ENCODE measurements at places on chromosomes 5 and 9.

- no peak for DNase-seq
Measured at GRCh38 chr5:146919304-146919703, 40.7 kb upstream of the PPP2R2B start.

GRCh38 chr9:133499132-133499891, 20.4 kb upstream of the SLC2A6 start:
- no peak for DNase-seq

GRCh38 chr5:72651779-72652178, 144.6 kb upstream of the ZNF366 start:
- no peak for DNase-seq

DNA sequence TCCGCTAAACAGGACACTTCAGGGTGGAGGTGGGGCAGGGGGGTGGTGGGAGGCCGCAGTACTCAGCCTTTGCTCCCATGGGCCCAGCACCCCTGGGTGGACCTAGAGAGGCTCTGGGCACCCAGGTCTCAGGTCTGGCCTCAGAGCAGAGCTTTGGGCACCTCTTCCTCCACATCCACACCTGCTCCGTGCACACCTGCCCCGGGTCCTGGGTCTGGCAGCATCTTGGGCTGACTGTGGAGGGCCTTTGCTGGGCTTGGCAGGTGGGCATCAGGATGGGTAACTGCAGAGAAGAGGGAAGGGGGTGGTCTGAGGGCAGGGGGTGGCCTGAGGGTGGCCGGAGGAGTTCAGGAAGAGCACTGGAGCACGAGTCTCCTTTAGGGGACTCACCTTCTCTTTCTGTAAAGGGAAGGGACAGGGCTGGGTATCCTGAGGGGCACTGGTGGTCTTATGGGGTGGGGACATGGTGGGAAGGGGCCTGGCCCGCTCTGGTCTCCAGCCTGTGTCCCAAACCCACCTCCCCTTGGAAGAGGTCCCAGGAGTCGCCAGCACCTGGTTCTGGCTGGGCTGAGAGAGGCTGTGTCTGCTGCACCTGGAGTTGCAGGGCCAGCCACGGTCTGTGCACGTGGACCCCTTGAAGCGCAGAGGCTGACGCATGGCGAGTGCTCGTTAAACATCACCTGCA, 106.7 kb upstream of the IER5L start:
- no peak for DNase-seq

DNA sequence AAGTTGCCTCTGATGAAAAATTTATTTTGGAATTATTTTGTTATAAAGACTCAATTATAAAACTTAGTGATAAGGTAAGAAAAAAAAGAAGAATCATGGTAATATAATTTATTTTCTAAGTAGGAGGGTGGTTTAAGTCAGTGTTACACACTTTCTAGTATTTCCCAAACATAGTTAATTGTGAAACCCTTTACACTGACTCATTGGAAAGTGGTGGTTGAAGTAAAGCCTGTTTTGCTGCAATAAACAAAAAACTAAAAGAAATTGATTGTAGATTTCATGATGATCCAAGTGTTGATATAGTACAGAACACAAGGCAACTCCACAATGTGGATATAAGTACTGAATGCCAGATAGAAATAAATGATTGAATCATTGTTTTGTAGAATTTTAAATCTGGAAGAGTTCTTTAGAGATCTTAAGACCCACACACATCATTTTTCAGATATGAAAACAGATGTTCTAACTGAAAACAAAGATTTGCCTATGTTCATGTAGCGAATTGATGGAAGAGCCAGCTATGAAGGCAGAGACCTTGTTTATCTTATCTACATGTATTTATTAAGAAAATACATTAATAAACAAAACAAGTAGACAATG, 539.8 kb downstream of the PRELID2 start:
- DNase-seq = no peak

DNA sequence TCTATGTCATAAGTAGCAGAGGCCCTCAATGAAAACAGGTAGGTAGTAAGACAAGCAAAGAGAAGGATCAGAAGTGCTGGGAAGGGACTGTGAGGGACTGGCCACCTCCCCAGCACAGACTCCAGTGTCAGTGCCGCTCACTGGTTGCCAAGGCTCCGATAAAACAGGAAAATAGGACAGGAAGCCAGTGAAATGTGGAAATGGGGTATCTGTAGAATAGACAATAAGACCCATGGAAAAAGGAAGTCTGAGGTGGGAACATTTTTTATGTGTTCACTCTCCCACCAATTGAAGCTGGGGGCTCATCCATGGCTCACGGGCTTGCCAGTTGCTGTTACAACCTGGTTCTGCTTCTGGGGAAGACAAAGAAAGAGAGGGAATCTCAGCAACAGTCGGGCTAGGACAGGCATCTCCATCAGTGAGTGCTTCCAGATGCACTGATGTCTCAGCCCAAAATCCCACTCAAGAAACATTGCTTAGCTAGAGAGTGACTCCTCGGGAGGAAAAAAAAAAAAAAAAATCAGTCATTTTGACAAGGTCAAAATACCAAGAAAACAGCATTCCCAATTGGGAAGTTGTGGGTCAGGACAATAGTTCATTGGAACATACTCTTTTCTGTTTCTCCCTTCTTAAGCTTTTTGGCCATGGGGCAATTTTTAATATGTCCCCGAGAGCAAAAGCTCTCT, 27.6 kb upstream of the NFIB start:
- DNase-seq = no peak

DNA sequence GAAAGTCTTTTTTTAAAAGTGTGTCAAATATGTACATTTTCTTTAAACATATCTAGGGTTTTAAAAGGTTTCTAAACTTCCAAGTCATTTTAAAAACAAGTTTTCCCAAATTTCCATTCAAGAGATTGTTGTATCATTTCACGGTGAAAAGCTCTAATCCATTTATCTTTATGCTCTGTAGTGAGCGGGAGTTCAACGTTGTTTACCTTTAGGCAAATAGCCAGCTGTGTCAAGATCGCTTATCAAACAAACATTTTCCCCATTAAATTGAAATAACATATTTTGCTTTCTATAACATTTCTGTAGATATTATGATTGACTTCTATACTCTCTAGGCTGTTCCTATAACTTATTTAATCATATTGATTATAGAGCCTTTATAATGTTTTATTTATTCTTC, 75.1 kb downstream of the CTSL start:
- DNase-seq = no peak

DNA sequence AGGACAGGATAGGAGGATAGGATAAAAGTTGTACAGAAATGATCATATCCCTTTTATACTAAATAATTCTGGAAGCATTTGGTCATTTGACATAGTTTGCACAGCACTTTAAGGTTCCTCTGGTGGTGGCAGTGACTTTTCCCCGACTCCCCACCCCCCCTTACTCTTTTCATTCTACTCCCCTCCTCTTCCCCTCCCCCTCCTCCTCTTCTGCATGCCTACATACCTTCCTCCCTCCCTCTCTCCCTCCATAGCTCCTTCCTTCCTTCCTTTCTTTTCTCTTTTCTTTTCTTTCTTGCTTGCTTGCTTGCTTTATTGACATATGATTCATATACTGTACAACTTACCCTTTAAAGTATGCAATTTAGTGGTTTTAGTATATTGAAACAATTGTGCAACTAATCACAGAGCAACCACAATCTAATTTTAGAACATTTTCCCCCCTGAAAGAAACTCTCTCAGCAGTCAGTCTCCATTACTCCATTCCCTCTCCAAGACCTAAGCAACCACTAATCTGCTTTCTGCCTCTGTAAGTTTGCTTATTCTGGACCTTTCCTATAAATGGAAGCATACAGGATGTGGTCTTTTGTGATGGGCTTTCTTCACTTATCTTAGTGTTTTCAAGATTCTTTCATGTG, 159.0 kb downstream of the HACD4 start:
- DNase-seq = peak; percentile 79

DNA sequence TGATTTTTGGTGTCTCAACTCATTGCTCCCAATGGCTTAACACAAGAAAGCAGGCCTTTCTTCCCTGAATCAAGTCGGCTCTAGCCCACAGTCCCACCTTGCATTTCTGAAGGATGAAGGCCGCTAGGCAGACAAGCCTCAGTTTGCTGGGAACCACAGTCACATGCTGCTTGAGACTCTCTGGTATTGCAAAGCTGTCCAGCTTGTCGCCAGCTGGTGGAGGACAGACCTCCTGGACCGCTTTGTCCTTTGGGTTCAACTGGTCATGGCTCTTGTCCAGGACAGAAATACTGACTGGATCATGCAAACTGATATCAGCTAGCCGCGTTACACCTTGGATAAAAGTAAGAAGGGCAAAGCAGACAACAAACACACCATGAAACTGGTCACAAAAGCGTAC, 23.1 kb downstream of the DDX31 start:
- DNase-seq = no peak

DNA sequence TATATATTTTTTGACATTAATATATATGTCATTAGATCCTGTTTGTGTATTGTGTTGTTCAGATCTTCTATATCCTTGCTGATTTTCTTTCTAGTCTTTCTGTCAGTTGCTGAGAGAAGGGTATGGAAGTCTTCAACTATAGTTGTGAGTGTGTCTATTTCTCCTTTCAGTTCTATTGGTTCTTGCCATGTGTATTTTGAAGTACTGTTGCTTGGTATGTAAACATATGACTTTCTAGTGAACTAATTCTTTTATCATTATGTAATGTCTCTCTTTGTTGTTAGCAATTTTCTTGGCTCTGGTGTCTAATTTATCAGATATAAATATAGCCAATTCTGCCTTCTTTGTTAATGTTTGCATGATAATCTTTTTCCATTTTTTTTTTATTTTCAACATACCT, 84.3 kb upstream of the CAST start:
- no peak for DNase-seq

DNA sequence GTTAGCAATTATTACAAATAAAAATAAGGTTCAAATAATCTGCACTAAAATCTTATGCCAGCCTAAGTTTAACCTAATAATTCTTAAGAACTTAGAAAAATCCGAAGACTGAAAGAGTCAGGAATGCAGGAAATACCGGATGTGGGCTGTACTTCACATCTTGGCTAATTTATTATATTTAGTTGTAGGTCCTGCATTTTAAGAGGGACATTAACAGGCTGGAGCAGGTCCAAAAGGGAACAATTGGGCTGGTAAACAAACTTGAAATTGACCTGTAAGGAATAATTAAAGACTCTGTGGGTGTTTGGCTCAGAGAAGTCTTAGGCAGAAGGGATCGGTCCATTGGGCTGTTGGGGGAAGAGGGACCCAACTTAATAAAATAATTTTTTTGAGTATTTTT, 18.4 kb downstream of the GLRA1 start:
- no peak for DNase-seq

Data from NB4 (cell line).